ENCODE measurements at places on chromosomes 16 and 17. TPM values are rescaled to one million over a fixed set of nuclear protein-coding genes. Genes with fewer than 3 reads are reported as not detected.

The FOXC2 gene
- not detected for total RNA-seq

GRCh38 chr16:85098565-85098964 lies 13.7 kb downstream of the CIBAR2 start:
- no peak for DNase-seq

GRCh38 chr17:59361386-59361785 lies 29.9 kb downstream of the YPEL2 start:
- DNase-seq = peak; percentile 59

The ZG16B gene
- total RNA-seq = 2.1 TPM

- no peak for DNase-seq
These were observed 11.1 kb upstream of the TFAP4 start for GRCh38 chr16:4283939-4284338.

The WNT9B gene
- total RNA-seq = not detected

The WDR45B gene
- 127 TPM for total RNA-seq

GRCh38 chr16:66224626-66225025 lies 141.9 kb upstream of the CDH5 start:
- DNase-seq = no peak

- DNase-seq = no peak
These were observed 95.5 kb downstream of the AMFR start for GRCh38 chr16:56329887-56330286.

DNA sequence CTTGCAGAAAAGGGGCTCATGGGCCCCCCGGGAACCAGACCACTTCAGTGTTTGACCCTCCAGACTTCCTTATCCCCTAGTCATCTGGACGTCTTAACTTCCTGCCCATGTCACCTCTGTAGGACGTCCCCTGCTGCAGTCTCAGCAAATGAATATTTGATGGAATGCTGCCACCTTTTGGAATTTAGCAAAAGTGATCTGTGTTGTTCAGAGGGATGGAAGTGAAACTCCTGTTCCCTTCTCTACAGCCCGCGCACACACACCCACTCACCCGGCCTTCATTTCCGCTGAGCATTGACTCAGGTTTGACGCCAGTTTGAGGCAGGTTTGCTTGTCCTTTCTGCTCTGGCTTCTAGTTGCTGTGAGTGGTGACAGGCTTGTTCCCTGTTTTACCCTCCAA lies 507.2 kb upstream of the EEF2KMT start:
- DNase-seq = peak; percentile 16

GRCh38 chr17:45261577-45262515 lies at the start of gene SPATA32:
Gene SPATA32, minus strand, starts transcription at chr17:45262094. Its CDS starts 78 bp downstream, at chr17:45262016.
- DNase-seq = peak; percentile 91

DNA sequence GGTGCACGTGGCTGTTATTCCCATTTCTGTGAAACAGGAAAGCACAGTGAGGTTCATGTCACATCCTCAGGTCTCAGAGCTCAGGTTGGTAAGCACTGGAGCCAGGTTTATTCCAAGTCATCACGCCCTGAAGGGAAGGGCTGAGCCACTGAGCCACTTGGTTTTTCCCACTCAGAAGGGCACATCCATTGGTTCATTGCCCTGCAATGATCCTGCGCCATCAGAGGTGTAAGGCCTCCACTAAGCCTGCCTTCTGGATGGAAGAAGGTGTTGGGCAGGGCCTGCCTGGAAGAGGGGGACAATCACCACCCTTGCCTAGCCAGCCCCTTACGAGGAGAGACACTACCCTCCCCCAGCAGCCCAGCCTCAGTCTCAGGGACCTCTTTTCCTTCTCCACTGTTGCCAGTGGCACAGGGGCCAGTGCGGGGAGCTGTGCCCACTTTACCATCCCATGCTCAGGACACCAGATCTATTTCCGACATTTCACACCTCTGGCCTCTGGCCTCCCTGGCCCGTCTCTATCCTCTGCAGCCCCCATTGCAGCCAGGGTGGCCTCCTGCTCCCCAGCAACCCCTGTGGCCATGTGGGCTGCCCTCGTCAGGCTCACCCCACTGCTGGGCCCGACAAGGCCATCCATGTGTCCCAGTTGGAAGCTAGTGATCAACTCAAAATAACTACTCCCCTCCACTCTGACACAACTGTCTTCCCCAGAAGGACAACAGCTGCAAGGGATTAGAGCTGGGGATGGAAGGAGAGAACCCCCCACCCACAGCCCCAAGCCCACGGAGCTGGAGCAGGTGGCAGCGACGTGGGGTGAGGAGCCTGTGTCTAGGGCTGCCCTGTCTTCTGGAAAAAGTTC lies 29.9 kb downstream of the CFAP20 start:
- no peak for DNase-seq

DNA sequence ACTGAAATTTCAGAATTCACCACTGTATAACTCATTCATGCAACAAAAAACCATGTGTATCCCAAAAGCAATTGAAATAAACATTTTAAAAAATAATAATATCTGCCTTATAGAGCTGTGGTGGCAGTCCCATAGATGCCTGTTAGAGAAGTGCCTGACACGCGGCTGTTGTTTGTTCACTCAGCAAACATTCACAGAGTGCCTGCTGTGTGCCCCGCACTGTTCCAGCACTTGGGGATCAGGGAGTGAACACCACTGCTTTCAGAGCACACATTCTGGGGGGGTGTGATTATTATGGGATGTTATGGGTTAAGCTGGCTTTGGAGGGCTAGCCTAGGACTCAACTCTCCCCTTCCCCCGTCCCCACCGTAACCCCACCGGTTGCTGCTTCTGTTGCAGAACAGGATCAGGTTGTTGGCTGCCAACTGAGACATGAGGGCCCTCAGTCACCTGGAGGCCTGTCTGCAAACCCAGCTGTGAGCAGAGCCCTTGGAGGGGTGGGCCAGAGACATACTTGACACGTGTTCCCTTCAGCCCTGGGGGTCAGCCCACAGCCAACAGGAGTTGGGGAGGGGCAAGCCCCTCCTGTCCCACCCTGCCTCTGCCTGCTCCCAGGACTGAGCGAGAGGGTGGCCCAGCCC lies 103.3 kb upstream of the CIBAR2 start:
- no peak for DNase-seq

GRCh38 chr16:2592786-2593185 lies 55.0 kb downstream of the PDPK1 start:
- no peak for DNase-seq

The GUCY2D gene
- total RNA-seq = not detected

GRCh38 chr17:2253768-2254406 lies 49.7 kb downstream of the SMG6 start:
- DNase-seq = peak; percentile 64

- DNase-seq = no peak
These were observed 58.6 kb upstream of the NUDT7 start for GRCh38 chr16:77663711-77664110.

DNA sequence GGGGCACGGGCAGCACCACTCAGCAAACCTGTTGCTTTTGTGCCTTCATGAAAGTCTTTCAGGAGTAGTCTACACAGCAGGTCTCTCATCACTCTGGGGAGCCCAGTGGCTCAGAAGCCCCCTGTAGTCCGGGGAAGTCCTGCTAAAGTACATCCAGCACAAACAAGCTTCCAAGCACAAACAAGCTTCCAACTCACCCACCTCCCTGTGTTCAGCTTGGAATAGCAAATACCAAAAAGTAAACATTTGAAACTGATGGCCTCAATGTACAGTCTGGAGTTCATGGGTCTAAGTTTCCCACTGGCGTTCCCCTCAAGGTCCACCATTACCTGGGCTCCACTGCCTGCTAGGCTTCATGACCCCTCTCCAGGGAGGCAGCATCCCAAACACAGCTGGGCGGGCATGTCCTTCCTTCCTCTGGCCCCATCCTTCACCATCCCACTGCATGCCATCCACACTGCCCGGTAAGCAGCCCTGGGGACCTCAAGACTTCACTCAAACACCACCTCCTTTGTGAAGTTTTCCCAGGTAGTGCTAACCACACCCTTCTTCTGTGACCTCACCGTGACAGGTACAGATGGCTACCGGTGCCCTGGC lies 62.8 kb upstream of the SIAH1 start:
- DNase-seq = no peak

- no peak for DNase-seq
These were observed 161.7 kb upstream of the CDH5 start for GRCh38 chr16:66204756-66205155.

GRCh38 chr17:69084911-69085310 lies 24.2 kb upstream of the ABCA9 start:
- DNase-seq = peak; percentile 3

The OR4D1 gene
- total RNA-seq = 0.25 TPM

DNA sequence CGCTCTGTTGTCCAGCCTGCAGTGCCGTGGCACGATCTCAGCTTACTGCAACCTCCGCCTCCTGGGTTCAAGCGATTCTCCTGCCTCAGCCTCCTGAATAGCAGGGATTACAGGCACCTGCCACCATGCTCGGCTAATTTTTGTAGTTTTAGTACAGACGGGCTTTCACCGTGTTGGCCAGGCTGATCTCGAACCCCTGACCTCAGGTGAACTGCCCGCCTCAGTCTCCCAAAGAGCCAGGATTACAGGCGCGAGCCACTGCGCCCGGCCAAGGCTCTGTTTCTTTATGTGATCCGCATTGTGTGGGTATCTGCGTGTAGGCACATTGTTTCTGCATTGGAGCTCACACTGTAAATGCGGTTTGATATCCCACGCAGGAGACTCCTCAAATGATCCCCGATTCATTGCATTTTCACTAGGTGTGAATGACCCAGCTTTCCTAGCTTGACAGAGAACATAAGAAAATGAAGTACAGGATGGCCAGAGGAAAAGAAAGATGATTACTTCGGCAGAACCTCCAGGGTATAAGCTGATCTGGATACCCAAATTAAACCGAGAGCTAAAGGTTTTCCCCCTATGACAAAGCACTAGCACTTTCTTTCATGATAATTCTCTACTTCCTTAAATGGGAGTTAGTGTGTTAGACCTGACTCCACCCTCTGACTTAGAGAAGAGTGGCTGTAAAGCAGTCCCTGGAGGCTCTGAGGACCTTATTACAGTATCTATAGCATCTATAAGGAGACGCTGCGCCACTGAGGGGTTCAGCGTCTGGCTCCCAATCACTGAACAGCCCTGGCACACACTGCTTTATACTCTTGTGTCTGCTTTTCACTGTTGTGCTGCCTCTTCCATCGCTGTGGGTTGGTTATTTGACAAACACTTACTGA lies 17.3 kb downstream of the COTL1 start:
- DNase-seq = peak; percentile 66

The KCNAB3 gene
- total RNA-seq = 7.6 TPM

- DNase-seq = no peak
These were observed 10.1 kb downstream of the ACE start for GRCh38 chr17:63487014-63487339.

The SOCS1 gene
- 75.7 TPM for total RNA-seq

The TGFB1I1 gene
- 0.92 TPM for total RNA-seq

The PPM1E gene
- total RNA-seq = 0.07 TPM

GRCh38 chr17:51676691-51677487 lies 416.5 kb downstream of the UTP18 start:
- DNase-seq = no peak

DNA sequence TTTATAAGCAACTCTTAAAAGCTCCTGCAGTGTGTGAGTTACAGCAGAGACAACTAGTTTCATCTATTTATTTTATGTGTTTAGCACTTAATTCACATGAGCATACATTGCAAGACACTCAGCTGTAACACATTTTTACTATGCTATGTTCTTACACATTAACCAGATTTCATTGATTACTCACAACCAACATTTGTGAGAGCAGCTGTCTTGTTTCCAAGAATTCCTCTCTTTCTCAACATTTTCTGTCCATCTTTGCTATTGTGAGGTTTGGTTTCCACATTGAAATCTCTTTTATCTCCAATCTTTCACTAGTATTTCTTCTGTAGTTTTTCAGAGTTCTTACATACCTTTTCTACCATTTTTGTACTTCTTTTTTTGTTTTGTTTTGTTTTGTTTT lies 51.2 kb downstream of the COPRS start:
- no peak for DNase-seq

The SLC35B1 gene
- total RNA-seq = 38.6 TPM

GRCh38 chr17:41284546-41284945 lies 9.0 kb downstream of the KRTAP9-7 start:
- no peak for DNase-seq

- DNase-seq = no peak
These were observed 1.3 kb downstream of the ADGRG1 start for GRCh38 chr16:57629516-57630406.

DNA sequence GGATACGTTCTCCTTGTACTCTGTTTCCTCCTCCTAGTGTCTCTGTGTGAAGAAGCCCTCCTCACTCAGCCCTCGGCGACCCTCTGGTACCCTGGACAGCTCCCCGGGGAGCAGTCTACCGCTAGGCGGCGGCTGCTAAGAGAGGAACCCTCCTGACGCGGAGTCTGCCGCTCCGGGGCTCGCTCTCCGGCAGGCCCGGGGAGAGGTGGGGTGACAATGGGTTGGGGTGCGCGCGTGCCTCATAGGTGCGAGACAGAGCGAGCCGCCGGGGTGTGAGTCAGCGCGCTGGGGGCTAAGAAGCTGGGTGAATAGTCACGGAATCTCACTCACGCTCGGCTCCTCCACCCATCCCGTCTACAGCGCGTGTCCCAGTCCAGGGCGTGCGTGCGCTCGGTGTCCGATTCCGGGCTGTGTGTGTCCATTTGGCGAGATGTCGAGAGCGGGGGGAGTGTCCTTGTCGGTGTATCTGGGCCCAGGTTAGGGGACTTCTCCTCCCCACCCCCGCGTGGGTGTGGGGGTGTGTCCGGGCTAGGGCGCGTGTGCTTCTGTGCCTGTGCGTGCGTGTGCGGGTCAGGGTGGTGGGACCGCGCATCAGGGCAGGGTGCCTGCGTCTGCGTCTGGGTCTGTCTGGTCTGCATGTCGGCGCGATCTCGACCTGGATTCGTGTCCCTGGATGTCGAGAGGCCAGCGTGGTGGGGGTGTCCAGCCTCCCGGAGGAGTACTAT lies 577 bp upstream of the HS3ST2 start:
- DNase-seq = peak; percentile 50

The LGALS9 gene
- 17.3 TPM for total RNA-seq

The CA4 gene
- not detected for total RNA-seq

DNA sequence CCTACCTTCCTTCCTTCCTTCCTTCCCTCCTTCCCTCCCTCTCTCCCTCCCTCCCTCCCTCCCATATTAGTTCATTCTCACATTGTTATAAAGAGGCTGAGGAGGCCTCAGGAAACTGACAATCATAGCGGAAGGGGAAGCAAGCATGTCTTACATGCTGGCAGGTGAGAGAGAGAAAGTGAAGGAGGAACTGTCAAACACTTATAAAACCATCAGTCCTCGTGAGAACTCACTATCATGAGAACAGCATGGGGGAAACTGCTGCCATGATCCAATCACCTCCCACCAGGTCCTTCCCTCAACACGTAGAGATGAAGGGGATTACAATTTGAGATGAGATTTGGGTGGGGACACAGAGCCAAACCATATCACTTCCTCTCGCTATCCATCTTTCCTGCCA lies 281.6 kb upstream of the FOXF1 start:
- no peak for DNase-seq

The DOC2A gene
- 0.68 TPM for total RNA-seq

The RPTOR gene
- 45.3 TPM for total RNA-seq

GRCh38 chr17:38657824-38658740 lies 16.7 kb downstream of the EPOP start:
- DNase-seq = no peak

The MED9 gene
- total RNA-seq = 14.7 TPM

The SECTM1 gene
- total RNA-seq = 0.50 TPM

The CENPN gene
- 51.7 TPM for total RNA-seq

- DNase-seq = no peak
These were observed 51.2 kb upstream of the NKD1 start for GRCh38 chr16:50496990-50497389.

The FSCN2 gene
- total RNA-seq = 0.32 TPM

Measured in activated CD8-positive, alpha-beta T cell treated with anti-CD3 and anti-CD28 coated beads for 36 hours (primary cell).